ENCODE measurements at places on chromosomes 7 and 10. TPM values are rescaled to one million over a fixed set of nuclear protein-coding genes. Genes with fewer than 3 reads are reported as not detected.

DNA sequence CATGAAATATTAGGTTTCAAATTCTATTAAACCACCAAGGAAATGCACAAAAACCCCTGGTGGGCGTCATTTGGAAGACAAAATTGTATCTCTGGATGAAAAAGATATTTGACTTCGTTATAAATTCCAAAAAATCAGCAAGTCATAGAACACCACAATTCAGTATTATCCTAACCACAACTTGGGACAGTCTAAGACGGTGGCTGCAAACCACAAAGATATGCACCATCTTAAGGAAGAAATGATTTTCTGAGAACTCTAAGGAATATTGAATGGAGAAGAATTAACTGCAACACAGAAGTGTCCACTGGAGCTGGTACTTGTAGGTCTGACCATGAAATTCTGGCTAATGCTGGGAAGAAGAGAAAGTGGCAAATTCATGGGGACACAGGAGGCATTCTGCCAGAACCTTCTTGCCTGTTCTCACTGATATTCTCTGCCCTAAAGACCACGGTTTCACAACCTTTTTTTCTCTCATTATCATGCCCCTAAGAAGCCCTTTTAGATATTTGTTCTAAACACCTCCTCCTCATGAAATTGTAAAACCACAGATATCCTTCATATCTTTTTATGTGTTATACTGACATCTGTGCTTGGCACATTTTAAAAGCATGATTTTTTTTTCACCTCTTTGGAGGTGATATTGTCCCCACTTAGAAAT, 92.9 kb downstream of the SFMBT2 start:
- no peak for DNase-seq

PCDH15 gene
- total RNA-seq: 0.14 TPM

DNA sequence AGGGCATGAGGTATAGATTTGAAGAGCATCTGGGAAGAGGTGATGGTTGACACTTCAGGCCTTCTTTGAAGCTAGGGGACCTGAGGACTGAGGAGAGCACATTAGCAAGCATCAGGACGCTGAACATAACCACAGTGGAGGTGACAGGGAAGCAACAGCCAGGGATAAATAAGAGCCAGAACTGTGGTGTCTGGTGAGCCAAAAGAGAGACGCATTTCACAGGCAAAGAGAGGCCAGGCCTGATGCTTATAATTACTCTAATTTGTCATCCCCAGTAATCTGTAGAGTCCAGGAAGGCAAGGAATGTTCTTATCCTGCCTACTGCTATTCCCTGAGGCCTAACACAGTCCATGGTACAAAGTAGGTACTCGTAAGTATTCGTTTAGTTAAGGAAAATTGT, 10.4 kb upstream of the FAS start:
- DNase-seq: no peak

CAV2 gene
- total RNA-seq: 6.0 TPM

- DNase-seq: no peak
These were observed 53.9 kb upstream of the PLPP4 start for GRCh38 chr10:120403109-120403508.

DNA sequence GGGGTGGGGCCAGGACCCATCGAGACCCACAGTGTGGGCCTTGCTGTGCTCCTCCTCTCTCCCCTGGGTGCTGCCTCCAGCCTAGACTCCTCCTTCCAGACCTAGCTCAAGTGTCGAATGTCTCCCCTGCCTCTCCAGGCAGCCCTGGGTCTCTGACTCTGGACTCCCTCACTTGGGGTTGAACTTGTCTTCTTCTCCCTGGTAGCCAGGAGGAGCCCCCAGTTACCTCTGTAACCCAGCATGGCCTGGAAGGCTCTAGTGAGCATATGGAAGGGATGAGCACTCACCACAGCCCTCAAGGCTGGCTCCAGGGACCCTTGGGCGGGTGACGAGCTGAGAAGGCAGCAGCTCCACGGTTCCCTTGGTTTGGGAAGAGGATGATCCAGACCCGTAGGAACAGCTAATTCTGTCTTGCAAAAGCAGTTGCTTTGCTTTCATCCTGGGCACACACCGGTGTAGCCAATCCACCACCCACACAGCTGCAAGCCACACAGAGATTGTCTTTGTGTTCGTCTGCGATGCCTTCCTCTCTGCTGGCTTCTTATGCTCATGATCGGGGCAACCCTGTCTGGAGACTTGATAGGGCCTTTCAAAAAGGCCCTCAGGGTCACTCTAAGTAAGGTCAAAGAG, 52.3 kb upstream of the ANTXRL start:
- no peak for DNase-seq

DYNC1I1 gene
- 2.5 TPM for total RNA-seq

DNA sequence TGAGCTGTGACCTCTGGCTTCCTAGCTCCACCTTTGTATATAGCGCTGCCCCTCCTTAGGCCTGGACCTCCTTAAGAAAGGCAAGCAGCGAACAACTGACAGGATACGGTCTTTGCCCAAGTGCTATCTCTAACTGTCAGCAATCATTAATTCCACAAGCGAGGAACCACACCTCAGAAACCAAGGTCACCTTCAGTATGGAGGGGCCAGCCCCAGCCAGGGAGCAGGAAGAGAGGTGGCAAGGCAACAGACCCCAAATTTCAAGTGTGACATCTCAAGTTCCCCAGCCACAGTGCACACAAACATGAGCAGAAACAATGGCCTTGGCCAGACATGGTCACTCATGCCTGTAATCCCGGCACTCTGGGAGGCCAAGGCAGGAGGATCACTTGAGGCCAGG, 4.8 kb upstream of the AOC1 start:
- no peak for DNase-seq

- no peak for DNase-seq
These were observed 86.8 kb upstream of the STEAP1B start for GRCh38 chr7:22586786-22587140.

- DNase-seq: no peak
These were observed 29.8 kb downstream of the VCL start for GRCh38 chr10:74027702-74028101.

DNA sequence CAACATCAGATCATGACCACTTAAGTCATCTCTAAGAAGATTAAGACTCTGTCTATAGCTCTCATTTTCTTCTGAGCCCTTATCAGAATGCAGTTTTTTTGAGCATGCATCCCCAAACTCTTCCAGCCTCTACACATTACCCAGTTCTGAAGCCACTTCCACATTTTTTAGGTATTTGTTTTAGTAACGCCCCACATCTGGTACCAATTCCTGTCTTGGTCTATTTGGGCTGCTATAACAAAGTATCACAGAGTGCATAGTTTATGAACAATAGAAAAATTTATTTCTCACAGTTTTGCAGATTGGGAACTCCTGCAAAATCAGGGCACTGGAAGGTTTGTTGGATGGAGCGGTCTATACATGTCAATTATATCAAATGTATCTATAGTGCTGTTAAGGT, 107.7 kb upstream of the KCND2 start:
- DNase-seq: no peak

PLAU gene
- total RNA-seq: 3.8 TPM

LLCFC1 gene
- not detected for total RNA-seq

DNA sequence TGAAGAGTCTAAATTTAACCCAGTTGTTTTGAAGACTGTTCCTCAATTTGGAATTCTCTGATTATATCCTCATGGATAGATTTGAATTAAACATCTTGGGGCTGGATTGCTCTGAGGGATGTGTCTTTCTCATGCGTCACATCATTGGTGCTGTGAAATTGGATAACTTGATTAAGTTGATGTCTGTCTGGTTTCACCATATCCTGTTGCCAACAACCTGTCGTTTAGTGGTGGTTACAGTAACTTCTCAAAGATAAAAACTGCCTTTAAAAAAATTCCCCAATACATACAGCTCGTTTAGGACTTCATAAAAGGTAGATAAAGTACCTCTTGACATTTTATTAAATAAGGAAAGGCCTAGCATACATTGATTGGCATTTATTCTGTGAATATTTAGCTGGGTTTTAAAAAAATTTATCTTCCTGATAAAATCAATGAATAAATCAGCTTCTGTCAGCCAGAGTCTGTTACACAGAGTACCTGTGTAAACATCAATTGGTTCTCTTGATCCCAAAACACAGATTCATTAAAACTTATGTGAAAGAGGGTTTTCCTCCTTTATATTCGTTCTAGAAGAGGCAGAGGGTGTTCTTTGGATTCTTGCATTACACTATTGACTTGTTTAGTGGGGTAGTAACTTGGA, 10.5 kb downstream of the CRCP start:
- no peak for DNase-seq

- no peak for DNase-seq
These were observed 26.0 kb downstream of the LEP start for GRCh38 chr7:128266883-128267594.

DNA sequence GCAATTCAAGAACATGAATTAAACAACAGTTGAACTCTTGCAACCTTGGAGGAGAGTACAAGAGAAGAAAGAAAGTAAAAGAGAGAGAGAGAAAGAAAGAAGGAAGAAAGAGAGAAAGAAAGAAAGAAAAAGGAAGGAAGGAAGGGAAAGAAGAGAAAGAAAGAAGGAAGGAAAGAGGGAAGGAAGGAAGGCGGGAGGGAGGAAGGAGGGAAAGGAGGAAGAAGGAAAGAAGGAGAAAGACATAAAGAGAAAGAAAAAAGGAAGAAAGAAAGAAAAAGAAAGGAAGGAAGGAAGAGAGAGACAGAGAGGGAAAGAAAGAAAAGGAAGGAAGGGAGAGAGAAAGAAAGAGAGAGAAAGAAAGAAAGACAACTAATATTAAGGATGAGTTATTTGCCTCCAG, 1106.7 kb downstream of the TYW1 start:
- DNase-seq: no peak

TSPAN13 gene
- total RNA-seq: 10.5 TPM

DNA sequence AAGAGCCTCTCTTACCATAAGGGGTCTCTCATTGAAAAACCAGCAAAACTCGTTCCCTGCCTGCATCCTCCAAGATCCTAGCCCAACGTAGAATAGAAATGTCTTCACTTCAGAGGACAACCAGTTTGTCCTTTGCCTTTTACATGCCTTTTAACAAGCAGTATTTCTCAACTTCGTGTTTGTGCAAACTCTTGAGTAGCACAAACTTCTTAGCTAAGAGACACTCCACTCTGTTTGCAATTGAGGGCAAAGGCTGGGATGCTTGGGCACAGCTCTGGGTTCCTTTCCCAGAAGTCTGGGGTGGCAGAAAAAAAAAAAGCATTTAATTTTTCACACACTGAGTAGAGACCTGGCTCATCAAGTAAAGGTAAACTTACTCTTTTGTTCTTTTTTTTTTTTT, 19.5 kb upstream of the KCTD7 start:
- DNase-seq: no peak

EGR2 gene
- 6.6 TPM for total RNA-seq

- no peak for DNase-seq
These were observed 73.9 kb upstream of the NMT2 start for GRCh38 chr10:15242261-15242840.

MYL10 gene
- total RNA-seq: not detected

GRCh38 chr10:125062227-125062913, 98.0 kb downstream of the CTBP2 start:
- no peak for DNase-seq

- DNase-seq: no peak
These were observed 22.2 kb downstream of the TYW1B start for GRCh38 chr7:72805526-72806494.

DNA sequence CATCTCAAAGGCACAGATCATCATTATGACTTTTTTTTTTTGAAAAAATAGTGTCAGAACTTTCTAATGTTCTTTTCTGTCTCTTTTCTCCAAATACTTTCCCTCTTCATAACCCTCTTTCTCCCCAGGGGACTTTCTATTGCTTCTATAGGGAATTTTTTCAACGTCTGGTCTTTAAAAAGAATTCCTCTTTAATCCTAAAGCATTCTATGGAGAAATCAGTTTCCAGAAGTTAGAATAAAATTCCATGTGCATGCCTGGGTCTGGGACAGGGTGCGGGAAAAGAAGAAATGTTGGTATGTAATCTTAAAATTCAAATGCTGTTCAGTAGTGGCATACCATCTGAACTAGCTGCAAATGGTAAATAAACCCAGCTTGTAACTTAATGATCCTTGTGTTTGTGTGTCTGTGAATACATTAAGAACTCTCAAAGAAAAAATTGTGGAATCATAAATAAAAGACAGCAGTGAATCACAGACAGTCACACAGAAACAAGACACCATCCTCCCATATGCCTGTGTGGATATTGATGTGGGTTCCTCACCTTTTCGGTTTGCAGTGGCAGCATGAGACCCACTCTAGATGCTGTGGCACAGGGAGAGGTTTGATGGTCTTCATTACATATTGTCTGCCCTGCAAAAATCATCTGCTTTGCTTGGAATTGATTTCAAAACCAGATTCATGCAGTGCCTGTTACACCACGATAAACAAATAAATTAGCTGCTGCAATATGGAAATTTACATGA, 374.7 kb upstream of the NRP1 start:
- no peak for DNase-seq

LRRC61 gene
- 17.2 TPM for total RNA-seq

TMEM273 gene
- 10.2 TPM for total RNA-seq

DNA sequence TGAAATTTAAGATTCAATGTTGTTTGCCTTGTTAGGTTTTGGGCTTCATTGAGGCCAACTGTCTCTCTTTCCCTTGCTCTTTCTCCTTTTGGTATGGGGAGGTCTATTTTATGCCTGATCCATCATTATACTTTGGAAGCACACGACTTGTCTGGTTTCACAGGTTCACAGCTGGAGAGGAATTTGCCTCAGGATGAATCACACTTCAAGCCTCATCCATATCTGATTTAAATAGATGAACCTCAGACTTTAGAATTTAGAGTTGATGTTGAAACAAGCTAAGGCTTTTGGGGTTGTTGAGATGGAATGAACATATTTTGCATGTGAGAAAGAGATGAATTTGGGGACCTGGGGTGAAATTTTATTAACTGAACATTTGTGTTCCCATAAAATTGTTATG, 150.5 kb upstream of the IGFBP3 start:
- no peak for DNase-seq

CYP3A4 gene
- 11.0 TPM for total RNA-seq

RBM33 gene
- total RNA-seq: 58.5 TPM

TRIM4 gene
- 21.6 TPM for total RNA-seq

DNA sequence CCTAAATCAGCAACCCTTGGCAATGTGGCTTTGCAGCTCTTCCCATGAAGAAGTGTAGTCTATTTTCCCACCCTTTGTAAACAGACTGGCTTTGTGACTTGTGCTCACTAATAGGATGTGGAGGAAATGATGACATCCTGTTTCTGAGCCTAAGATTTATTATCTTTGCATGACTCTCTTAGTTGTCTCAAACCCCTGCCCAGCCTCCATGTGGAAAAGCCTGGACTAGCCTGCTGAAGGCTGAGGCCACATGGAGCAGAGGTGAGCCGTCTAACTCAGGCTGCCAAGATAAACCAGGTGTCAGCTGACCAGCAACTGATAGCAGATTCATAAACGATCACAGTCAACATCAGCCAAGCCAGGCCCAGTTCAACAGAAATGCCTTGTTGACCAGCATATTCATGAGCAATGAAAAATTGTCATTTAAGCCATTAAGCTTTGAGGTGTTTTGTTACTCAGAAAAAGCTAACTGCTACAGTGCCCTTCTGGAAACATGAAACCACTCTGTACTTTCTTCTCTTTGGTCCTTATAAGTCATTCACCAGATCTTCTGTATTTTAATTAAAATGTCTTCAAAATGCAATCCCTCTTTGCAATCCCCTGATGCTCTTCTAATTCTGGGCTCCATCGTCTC, 586.3 kb upstream of the ANKRD30A start:
- DNase-seq: no peak

GRCh38 chr10:6461961-6462360, 118.1 kb downstream of the PRKCQ start:
- no peak for DNase-seq

MOGAT3 gene
- total RNA-seq: not detected

CACNA2D1 gene
- total RNA-seq: 8.4 TPM

FBH1 gene
- 97.8 TPM for total RNA-seq

- DNase-seq: no peak
These were observed 6.0 kb downstream of the TEX47 start for GRCh38 chr7:88789480-88790064.

- no peak for DNase-seq
These were observed 572.4 kb downstream of the PHTF2 start for GRCh38 chr7:78370936-78371335.
